ENCODE measurements at places on chromosomes 11 and 22.

DNA sequence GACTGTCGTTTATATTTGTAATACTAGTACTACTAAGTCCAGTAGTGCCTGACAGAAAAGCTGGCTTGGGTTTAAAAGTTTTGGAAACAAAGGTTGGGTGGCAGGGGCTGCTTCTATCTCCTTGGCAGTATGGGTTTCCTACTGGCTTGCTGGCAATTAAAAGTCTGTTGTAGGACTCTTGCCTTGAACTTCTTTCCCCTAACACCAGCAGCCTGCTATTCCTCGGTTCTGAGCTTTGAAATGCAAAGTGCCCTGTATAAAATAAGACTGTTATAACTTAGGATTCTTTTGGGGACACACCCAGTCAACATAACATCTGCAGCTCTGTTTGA, 1.3 kb downstream of the RNF169 start:
- no peak for DNase-seq

- DNase-seq: no peak
Measured at GRCh38 chr11:74683279-74683871, 47.9 kb downstream of the CHRDL2 start.

- no peak for DNase-seq
Measured at GRCh38 chr11:11135820-11136476, 217.1 kb downstream of the CSNK2A3 start.

GRCh38 chr22:19406281-19406811, 25.2 kb downstream of the HIRA start:
- no peak for DNase-seq

- DNase-seq: peak; percentile 62
Measured at GRCh38 chr11:45233121-45233803, 52.9 kb downstream of the SYT13 start.

DNA sequence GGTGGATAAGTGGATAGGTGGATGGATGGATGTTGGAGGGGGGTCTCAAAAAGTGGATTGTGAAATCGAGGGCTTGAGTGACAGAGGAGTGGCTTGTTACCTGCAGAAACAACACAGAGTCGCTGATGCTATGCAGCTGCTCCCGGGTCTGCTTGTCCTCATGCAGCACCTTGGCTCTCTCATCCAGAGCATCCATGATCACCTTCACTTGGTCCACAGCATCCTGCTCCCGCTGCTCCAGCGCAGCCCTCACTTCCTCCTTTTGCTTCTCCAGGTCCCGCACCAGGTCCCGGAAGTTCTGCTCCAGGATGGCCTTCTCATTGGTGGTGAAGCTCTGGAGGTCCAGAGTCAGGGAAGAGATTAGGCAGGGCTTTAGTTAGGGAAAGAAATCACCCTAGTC, 10.7 kb downstream of the TRIM29 start:
- no peak for DNase-seq

DNA sequence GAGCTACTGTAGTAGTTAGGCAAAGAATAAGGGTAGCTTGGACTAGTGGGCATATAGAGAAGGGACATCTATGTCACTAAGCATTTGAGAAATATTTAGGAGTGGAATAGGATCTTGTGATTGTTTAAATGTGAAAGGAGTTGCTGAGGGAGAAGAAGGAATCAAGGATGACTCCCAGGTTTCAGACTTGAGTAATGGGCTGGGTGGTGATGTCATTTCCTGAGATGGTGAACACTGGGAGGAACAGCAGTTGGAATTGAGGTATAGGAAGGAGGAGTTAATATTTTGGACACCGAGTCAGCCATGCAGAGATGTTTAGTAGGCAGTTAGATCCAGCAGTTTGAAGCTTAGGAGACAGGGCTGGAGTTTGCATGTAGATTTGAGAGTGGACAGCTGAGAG, 40.1 kb downstream of the REXO2 start:
- no peak for DNase-seq

- no peak for DNase-seq
Measured at GRCh38 chr11:114196997-114197703, 99.0 kb upstream of the NNMT start.

GRCh38 chr11:111402411-111402810, 23.3 kb upstream of the POU2AF1 start:
- no peak for DNase-seq

- no peak for DNase-seq
Measured at GRCh38 chr11:45876401-45876800, 9.1 kb upstream of the MAPK8IP1 start.

DNA sequence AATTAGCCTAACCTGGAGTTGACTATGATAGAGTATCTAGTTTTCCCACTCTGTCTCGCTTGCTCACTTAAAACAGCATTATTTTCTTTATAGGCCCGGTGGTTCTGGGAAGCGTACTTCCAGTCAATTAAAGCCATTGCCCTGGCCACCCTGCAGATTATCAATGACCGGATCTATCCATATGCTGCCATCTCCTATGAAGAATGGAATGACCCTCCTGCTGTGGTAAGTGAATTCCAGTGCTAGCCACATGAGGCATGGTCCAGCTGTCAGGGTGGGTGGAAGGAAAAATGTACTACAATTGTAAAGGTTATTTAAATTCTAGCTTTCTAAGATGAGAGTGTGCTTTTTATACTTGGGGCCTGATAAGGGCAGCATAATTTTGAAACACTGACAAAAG, 76.0 kb downstream of the EXT2 start:
- DNase-seq: no peak

DNA sequence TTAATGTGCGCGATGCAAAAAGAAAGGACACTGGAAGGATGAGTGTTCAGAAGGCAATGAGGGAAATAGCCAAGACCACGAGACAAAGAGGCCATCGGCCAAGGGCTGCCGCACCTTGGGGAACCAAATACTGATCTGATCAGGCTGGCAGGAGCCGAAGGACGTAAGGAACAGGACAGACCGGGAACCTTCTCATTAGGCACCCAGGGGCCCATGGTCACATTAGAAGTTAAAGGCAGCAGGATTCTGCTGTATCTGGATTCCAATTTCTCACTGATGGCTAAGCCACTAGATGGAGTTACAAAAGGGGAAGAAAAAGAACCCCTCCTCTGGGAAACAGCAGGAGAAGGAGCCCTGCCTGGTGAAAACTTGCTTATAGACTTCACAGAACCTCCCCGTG, 28.8 kb upstream of the CPT1A start:
- no peak for DNase-seq

GRCh38 chr11:86664930-86665329, 7.5 kb downstream of the ME3 start:
- no peak for DNase-seq

DNA sequence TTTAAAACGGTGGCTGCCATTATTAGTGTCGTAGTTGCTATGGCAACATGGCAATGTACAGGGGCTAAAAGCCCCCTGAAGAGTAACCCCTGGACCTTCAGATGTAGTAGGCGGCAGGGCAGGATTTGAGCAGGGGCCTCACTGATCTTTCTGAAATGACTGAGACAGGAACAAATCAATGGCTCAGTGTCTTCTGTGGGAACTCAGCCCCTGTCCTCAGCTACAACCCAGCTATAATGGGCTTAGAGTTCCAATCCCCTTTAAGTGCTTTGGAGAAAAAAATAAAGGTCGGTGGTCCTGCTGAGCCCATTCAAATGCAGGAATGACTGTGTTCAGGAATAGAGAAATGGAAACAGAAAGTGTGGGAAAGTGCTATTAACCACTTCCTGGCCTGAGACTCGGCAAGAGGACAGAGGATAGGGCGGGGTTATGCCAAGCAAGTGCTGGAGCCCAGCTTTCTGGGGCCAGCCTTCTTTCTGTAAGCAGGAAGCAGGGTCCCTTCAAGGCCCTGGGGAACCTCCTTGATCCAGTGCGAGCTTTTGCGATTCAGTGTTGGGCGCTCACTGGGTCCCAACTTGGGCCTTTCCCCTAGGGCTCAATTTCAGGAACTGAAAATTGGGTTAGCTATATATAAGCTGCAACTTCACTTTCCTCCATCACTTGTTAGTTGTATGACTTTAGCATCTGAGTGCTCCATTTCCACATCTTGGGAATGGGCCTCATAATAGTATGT, 6.1 kb upstream of the CD82 start:
- DNase-seq: no peak

- no peak for DNase-seq
Measured at GRCh38 chr11:93213622-93214021, 15.8 kb upstream of the SLC36A4 start.

GRCh38 chr11:30917266-30917665, 331.1 kb upstream of the MPPED2 start:
- no peak for DNase-seq

GRCh38 chr11:118872403-118872821, 11.3 kb upstream of the CXCR5 start:
- DNase-seq: no peak

DNA sequence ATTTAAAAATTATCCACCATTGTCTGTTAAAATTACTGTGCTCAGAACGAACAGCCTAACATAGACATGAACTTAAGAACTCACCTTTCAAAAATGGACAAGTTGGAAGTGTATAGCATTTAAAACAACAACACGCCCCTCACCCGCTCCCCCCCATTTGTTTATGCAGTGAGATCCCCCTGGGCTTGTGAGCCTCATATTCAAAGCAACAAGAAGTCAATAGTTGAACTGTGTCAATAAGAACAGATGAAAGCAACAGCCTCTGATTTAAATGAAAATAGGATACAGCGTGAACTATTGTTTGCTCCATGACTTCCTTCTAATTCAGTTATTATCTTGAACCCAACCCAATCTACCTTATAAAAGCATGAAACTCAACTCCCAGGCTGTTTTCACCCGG, 314.2 kb downstream of the BLID start:
- no peak for DNase-seq

GRCh38 chr11:536841-537621, at the start of gene LRRC56:
Gene LRRC56, plus strand, starts transcription at chr11:537527. Its CDS starts 3,158 bp downstream, at chr11:540685.
- peak; percentile 86 for DNase-seq

- no peak for DNase-seq
Measured at GRCh38 chr11:120197977-120198376, 12.9 kb upstream of the OAF start.

DNA sequence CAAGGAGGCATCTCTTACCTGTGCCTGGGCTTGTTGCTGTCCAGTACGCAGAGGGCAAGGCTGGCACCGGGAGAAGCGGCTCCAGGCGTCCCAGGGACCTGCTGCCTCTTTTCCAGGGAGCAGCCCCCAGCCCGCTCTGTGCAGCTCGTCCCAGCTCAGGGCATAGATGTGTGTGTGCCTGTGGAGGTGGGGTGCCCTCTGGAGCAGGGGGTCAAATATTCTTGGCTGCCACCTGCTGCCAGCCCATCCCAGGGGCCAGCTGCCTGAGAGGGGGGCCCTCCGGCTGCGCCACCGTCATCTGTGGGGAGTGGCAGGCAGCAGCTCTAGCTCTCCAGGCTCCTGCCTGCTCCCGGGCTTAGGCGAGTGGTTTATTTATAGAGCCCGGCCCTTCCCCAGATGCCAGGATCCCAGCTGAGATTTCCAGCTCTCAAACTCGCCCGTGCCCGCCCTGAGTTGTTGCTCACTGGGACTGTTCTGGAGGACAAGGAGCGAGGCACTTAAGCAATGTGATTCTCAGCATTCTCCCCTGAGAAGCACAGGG, 87.5 kb downstream of the RTL6 start:
- no peak for DNase-seq

- DNase-seq: no peak
Measured at GRCh38 chr11:121536126-121536525, 83.4 kb upstream of the SORL1-AS1 start.

- no peak for DNase-seq
Measured at GRCh38 chr22:29480512-29481264, 670 bp downstream of the NEFH start.

GRCh38 chr22:19448076-19448607, 631 bp upstream of the C22orf39 start:
- no peak for DNase-seq

- DNase-seq: no peak
Measured at GRCh38 chr11:121226415-121227263, 65.9 kb upstream of the SC5D start.

GRCh38 chr11:40573254-40573891, 886.1 kb downstream of the LRRC4C start:
- no peak for DNase-seq

DNA sequence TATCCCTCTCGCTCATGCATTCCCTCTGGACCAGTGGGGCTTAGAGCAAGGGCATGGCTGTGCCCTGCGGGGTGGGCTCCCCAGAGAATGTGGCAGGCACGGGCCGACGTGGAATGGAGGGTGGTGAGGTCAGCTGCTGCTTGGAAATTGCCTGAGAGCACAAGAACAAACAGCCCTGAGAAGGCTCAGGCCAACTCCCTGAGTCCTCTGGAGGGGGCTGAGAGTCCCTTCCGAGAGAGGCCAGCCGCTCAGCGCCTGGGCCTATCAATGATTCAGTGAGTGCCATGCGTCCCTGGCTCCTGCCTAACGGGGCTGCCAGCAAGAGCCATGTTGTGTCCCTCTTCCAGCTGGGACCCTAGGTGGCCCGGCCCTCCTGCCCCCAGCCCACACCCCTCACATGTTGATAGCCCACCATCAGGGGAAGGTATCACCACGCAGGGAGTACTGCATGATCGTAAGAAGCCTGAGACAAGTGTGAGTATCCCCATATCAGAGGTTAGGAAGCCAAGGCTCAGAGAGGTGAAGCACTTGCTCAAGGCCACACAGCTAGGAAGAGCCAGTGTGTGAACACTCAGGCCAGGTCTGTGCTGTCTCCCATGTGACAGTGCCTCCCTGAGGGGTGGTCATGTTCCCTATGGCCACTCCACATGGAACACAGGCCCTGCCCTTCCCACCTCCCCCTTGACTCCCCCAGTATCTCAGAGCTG, 55.8 kb downstream of the NECTIN1 start:
- DNase-seq: no peak

DNA sequence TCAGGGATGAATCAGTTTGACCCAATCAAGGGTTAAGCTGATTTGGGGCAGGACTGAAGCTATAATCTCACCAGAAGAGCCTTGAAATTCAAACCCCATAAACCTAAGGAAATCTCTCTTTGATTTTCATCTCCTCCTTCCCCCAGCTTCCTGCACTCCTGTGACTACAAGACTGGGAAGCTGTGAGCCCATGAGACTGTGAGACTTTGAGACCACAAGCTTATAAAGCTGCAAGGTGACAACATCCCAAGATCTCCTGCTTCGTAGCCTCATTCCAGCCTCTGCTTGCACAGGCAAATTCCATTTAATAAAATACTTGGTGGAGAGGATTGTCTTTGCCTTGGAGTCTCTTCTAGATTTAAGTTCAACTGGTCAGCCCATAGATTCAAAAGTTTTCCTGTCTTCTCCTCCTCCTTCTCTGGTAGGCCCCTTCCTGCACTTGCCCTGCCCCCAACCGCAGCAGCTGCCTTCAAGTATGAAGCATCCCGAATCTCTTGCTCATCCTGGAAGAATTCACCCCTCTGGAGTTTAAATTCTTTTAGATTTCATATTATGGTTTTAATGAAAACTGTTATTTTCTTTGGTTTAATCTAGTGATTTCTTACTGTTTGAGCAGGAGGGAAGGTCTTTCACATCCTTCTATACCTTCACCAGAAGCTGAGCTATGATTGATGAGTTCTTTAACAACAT, 42.1 kb downstream of the PAMR1 start:
- no peak for DNase-seq
